ENCODE measurements at places on chromosomes 2 and 18.

DNA sequence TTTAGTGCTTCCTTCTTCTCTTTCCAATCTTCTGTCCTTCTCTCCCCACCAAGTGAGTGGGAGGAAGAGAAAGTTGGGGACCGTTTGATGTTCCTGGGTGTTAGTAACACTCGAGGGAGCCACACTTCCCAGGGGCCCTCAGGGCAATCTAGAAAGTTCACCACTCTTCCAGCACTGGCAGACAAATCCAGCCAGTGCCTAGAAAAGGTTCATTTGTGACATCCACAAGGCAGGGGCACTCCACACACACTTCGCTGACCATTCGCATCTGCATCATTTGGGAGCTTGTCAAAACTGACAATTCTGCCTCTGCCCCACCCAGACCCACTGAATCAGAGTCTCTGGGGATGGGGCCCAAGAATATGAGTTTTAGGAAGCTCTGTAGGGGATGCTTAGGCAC, 86.8 kb upstream of the ST3GAL5 start:
- no peak for DNase-seq

DNA sequence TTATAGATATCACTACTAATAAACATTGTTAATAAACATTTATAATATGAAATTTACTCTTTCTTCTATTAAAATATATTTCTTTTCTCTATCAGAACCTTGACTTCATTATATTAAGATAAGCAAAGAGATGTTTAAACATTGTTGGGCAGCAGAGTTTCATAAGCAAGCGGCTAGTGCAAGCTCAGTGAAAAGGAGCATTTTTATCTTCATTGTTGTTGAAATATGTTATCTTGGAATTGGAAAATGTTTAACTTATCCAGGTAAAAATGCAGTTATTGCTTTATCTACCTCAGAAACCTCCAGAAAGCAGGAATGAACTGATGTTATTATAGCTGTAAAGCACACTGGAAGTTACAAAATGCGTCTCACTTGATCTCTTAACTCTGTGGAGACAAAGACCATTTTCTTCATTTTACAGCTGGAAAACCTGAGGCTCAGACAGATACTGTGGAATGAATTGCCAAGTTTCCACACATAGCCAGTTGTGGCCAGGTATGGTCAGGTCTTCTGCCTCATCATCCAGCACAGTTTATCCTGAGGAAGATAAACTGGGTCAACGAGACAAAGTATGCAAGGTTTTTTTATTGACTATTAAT, 934.6 kb upstream of the FAM98A start:
- no peak for DNase-seq

- no peak for DNase-seq
Observed at GRCh38 chr2:180905002-180905401, 75.4 kb upstream of the UBE2E3 start.

- DNase-seq, result no peak
Observed at GRCh38 chr2:121888189-121888557, 132.7 kb downstream of the TSN start.

DNA sequence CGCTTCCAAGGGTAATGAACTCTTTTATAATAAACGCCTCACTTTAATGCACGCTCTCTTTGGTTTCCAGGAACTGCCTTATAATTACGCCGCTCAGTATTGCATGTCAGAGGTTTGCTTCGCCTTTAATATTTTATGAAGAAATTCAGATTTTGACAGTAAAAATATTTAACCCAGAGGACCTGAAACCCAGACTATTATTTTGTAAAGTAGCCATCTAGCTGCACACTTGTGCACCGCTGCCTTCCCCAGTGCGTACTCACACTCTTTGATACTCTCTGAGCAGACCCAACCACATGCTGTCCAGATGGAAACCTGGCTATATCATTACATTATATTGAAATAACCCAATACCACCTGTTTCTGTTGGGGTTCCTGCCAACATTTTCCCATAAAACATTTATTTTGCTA, 270.1 kb downstream of the C1D start:
- no peak for DNase-seq

DNA sequence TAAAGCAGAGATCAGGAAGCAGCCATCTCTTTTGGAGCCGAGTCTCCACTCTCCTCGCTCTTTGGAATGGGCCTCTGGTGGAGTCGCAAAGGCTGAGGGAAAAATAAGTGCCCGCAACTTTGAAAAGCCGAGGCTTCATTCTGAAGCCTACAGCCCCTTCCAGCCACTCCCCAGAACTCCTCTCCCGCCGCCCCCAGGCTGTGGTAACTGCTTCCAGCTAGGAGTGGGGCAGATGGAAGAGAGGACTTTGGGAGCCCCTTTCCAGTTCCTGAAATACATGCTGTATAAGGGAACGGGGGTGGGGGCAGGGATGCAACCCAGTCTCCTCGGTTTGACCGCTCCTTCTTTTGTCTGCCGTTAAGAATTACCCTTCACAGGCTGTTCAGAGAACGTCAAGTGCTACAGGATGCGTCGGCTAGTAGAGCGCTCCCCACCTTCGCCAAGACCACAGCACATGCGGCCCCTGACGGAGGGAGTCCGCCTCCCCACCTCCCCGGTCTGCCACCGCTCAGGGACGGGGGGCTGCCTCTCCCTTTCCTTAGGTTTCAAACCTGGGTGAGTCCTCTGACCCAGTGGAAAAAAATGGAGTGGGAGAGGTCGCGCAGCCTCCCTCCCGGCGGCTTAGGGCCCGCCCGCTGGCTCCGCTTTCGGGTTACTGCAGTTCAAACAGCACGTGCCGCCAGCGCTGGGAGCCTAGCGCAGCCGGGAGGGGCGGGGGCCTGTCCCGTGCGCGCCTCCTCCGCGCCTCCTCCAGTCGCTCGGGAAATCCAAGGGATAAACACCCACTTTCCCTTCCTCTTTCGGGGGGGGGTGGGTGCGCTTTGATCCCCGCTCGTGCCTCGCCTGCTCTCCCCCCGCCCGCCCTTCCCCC, 4.9 kb downstream of the CYP26B1 start:
- DNase-seq, result no peak

DNA sequence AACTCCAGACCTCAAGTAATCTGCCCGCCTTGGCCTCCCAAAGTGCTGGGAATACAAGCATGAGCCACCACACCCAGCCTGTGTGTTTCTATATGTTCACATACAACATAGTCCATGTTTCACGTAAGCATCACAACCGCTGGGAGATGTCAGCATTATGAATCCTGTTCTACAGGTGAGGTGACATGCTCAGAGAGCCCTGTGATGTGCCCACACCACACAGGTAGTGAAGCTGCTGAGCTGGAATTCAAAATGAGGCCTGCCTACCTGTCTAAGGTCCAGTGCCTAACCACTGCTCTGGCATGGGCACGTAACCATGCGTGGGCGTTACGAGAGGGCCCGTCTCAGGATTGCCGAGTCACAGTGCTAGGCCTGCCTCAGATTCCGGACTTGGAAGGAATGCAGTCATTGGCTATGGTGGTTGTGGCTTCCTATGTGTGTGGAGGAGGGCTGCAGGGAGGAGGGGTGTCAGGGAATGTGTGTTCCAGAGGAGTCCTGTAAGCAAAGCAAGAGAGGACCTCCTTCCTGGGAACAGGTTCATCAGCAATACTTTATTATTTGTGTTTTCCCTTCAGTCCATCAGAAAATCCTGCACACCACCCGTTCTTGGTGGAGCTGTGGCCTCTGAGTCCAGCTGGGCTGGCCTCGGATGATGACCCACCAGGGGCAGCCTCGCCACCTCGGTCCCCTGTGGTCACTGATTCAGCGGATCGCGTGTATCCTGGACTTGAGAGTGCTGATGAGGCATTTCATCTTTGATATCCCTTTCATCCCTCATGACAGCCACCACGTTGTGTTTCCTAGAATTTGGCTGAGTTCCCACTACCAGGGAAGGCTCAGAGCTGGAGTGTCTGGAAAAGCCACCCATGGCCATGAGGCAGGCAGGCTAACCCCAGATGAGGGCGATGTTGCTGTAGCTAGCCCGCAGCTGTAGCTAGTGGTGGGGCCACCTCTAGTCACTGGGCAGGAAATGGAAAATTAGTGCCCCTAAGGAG, 31.1 kb downstream of the HK2 start:
- DNase-seq, result no peak

Data from stimulated activated CD8-positive, alpha-beta memory T cell treated with anti-CD3 and anti-CD28 coated beads, Interleukin-2, amount 100 ng/mL, for 1 hour (primary cell).